ENCODE measurements at places on chromosomes 16 and 17.

- DNase-seq = no peak
These were observed 5.6 kb downstream of the WSB1 start for GRCh38 chr17:27299384-27300049.

DNA sequence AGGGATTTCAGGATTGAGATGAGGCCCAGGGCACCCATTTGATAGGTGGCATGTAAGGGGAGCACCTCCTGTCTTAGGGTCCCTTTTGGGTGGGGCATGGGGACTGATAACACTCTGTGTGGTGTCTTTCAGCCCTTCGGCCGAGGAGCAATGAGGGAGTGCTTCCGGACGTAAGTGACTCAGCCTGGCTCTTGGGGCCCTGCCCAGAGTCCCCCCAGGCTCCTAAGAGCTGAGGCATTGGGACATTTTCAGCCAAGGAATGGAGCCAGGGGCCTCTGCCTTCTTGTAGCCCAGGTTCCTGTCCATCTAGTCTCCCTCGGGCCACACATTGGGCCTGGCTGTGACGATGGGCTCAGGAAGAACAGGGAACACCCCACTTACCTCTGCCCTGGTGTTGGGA lies 44.4 kb downstream of the EEF2K start:
- no peak for DNase-seq

GRCh38 chr16:54412777-54413455 lies 126.3 kb upstream of the IRX3 start:
- no peak for DNase-seq

GRCh38 chr16:49793244-49793643 lies 62.7 kb downstream of the ZNF423 start:
- DNase-seq = no peak

DNA sequence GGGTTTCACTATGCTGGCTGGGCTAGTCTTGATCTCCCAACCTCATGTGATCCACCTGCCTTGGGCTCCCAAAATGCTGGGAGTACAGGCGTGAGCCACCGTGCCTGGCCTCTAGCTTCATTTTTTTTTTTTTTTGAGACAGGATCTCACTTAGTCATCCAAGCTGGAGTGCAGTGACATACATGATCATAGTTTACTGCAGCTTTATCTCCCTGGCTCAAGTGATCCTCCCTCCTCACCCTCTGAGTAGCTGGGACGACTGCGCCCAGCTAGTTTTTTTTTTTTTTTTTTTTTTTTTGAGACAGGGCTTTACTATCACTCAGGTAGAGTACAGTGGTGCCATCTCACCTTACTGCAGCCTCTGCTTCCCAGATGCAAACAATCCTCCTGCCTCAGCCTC lies 9.7 kb downstream of the RPA1 start:
- no peak for DNase-seq

DNA sequence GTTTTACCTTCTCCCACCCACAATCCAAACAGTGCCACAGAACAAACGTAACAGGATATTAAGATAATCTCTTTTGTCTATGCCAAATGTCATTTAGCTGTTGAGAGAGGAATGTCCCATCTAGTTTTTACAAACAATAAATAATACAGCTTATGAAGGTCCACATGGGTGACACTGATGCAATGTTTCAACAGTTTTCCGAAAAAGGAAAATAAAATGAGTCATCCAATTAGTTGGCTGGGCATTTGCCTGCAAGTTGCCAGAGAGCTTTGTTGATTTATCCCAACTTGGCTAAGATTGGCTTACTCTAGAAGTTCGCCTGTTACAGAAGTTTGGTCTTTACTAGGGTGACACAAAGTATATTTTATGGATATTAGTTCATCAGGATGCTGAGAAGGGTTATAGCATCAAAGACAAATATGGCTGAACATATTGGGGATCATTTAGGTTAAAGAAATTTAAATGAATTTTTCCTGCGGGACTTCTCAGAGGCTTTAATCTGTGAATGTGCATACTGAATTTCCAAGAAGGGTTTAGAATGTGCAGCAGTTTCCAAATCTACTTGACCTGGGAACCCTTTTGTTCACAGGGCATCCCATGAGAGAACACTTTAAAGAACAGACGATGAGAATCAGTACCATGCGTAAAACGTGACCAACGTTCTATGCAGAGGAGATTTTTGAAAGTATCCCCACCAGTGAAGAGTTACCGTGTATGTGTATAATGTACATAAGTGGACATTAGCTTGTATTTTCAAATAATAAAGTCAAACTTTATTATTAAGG lies 73.1 kb downstream of the CDH13 start:
- no peak for DNase-seq

GRCh38 chr17:42072323-42073187 lies 22.2 kb upstream of the C17orf113 start:
- DNase-seq = no peak

DNA sequence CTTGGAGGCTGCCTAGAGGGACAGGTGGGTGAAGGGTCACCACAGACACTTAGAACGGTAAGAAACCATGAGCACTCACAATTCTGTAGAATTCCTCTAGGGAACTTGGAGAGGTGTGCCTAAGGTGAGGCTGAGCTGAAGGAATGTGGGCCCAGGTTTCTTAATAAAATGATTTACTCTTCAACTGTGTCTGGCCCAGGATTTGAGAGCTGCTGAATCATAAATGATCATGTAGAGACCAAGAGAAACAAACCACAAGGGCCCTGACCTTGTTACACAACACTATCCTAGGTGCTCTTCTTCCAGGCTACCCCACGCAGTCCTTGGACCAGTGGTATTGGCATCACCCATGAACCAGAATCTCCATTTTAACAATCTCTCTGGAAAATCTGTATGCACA lies 27.7 kb downstream of the ZNF18 start:
- DNase-seq = no peak

DNA sequence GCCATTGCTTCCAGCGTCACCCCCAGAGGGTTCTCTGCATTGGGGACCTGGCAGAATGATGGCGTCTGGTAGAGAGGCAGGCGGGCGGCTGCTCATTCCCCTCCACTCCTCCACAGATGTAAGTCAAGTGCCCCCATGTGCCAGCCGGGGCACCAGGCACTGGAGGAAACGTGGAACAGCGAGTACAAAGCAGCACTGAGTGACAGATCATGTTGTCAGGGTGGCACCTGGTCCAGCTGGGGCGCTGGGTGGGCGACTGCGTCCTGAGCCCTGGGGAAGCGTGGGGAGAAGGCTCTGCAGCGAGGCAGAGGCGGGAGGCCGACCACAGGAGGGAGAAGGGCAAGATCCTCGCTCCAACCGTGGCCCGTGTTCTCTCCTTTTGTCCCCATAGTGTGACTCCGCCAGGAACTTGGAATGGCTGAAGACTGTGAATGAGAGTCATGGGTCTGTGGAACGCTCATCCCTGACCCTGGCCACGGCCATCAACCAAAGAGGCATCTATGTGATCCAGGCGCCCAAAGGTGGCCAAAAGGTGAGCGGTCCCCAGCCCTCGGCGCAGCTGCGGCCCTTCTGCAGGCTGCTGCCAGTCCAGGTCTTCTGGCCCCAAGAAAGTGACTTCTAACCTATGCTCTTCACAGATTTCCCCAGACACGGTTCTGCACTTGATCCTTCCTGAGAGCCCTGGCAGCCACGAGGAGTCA lies 76.7 kb downstream of the RNF213 start:
- no peak for DNase-seq

DNA sequence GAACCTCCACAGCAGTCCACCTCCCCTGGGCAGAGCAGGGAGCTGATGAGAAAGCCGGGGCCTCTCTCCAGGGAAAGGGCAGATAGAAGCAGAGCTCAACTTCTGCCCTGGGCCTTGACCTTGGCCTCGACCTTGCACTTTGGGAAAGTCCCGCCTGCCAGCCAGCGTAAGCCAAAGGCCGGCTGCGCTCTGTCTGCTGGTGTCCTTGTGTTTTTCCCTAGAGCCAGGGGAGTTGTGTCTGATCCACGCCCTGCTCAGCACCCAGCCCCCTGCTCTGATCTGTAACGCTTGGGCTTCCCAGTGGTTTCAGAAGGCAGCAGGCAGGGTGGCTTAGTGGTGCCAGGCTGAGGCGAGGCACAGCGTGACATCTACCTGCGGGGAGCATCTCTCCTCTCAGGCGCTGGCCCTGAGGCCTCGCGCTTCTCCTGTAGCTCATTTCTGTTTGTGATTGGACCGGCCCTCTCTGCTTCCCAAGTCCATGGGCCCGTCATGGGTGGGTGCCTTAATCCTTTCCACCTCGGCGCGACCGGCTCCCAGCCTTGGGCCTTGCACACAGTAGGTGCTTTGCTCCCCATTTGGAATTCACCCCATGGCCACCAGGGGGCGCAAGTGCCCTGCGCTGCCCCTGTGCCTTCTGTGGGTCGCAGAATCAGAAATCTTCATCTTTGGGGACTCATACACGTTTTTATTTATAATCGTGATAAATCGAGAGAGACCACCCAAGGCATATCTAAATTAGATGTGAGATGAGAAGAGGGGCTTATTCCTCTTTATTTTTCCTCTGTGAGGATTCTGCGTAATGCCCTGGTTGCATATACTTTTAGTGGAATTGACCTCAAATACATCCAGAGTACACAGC lies 24.2 kb downstream of the SGSH start:
- DNase-seq = no peak

DNA sequence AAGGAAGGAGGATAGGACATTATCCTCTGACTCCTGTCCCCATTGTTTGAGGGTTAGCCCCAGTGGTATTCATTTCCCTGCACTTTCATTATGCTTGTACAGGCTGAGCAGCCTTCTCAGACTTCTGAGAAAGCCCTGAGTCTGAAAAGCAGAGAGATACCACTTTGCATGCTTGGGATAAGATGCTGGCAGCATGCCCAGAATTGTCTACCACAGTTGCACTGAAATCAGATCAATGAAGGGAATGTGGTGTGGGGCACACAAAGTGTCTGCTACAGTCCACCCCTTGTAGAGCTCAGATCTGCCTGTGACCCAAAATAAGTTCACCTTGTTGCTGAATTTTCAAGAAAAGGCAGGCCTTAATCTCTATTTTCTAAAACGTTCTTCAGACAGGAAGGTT lies 160.6 kb downstream of the CCT6B start:
- DNase-seq = no peak

DNA sequence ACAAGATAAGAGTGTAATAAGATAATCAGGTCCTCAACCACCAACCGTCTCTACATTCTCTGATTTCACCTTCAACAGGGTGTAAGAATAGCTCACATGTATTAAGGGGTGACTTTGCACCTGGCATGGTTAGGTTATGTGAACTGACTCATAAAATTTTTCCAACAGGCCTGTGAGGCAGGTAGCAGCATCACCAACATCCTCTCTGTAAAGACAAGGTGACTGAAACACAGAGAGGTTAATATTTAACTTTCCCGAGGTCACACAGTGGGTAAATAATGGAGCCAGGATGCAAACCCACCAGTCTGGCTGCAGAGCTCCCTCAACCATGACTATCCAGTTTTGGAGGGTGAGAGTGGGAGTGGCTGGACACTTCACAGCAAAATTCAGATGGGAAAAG lies 317.2 kb downstream of the C16orf95 start:
- no peak for DNase-seq

DNA sequence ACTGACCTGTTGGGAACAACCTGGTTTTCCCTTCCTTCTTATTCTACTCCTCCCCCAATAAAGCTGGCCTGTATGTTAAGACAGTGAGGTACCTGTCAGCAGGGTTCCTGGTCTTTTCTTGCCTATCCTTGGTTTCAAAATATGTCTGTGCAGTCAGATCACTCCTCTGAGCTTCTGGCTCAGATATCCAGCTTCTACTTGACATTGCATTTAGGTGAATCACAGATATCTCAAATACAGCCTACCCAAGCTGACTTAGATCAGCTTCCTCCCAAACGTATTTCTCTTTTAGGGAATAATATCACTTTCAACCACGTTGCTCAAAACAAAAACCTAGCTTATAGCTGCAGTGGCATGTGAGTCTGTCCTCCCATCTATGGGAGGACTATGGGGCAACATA lies 48.7 kb downstream of the TEX14 start:
- DNase-seq = no peak

DNA sequence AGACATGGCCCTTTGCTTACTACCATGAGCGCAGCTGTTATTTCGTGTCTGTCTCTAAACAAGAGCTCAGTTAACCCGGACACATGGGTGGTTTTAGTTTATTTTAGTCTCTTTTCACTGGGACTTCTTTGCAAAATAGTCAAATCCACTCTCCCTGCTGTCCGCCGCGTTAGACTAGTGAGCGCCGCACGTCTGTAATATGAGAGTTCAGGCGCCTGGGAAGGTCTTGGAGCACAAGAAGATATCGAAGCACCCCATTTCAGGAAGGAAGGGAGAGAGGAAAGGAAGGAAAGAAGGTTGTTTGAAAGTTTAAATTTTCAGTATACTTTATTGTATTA lies 111.0 kb upstream of the CHMP6 start:
- no peak for DNase-seq

DNA sequence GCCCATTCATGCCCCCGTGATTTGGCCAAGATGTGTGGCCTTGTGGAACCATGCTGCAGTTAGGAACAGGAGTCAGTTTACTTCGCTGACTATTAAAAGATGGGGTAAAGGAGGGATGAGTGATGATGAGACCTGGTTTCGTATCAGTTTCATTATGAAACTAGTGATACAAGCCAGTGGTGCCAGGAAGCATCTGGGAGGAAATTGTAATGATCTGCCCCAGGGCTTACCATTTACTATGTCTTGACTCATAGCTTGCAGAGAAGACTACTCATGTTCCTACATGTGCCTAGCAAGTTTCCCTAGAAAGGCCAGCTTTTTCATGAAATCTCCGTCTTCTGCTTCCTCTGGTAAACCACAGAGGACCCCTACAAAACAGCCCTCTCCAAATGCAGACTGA lies 23.2 kb downstream of the CDH3 start:
- DNase-seq = peak; percentile 39

- no peak for DNase-seq
These were observed 46.5 kb upstream of the GSE1 start for GRCh38 chr16:85566561-85567100.

DNA sequence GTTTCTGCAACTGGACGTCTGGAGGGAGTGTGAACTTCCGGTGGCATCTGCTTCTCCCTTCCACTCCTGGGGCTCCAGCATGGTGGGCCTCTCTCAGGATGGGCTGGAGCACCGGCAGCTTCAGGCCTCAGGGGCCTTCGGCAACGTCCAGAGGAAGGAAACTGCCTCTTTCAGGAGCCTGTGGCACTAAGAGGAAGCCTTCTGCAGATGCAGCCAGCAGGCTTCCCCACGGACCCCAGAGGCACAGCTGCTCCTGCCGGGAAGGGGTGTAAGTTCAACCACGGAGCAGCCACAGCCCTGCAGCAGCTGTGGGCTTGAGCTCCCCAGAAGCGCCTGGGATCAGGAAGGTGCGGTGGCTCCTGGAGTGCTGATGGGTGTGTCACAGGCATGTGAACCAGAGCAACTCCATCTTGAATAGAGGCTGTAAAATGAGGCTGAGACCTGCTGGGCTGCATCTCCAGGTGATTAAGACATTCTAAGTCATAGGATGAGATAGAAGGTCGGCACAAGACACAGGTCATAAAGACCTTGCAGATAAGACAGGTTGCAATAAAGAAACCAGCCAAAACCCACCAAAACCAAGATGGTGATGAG lies 50.8 kb upstream of the KLHDC4 start:
- DNase-seq = no peak
